ENCODE measurements at places on chromosomes 16 and 17.

DNA sequence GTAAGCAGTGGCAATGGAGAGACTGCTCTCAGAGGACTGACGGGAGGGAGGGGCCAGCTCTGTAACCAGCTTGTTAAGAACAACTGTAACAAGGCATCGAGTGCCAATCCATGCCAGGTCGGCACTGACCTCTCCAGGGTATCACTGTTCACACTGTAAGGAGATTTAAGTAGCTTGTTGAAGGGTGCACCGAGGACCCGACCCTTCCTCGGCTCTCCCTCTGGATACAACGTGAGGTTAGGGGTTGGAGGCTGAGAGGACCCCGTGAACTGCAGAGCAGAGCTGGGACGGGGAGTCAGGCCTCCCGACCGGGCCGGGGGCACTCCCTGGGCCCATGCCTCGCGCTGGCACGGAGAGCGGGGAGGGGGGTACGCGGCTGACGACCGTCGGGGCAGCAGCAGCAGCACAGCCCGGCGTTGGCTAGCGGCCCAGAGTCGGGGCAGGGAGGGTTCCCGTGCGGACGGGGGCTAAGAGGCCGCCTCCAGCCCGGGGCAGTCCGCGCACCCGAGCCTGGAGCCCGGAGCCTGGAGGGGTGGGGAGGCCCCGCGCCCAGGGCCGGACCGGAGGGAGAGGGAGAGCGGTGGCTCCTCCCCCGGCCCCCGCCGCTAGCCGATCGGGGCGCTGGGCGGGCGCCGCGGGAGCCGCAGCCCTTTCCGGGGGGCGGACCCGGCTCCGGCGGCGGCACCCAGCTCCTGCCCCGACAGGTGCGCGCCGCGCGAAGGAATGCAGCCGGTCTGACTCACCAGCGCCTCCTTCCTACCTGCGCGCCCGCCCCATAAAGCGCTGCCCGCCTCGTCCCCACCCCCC lies at the start of gene ITGB4:
Gene ITGB4 (plus strand): TSS at position 804 of the 807 bp plus-strand sequence. CDS start 3,245 bp downstream, outside the sequence.
- peak; percentile 12 for DNase-seq

DNA sequence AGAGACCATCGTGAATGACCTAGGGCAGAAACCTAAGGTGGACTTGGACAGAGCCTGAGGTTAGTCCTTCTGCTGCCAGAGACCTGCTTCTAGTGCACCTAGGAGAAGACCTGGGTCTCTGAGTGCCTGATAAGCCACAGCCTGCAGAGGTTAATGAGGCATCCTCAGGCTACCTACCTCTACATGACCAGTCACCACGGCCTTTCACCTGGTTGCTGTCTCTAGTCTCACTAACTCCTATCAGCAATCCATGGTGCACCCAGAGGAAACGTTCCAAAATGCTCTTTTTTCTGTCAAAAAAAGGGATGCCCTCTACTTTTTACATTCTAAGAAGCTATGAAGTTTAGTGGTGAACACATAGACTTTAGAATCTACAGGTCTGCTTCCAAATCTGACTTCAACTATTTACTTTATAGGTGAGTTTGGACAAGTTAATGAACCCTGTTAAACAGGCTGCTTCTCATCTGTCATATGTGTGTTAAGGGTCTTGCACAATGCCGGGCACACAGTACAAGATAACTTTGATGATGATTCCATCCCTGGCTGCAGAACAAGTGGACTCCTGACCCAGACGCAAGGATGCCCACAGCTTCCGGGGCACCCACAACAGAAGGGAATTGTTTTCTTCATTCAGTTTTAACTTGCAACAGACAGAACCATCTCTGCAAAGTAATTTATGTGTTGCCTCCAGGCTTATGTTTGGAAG lies 469.9 kb upstream of the CDH5 start:
- no peak for DNase-seq

DNA sequence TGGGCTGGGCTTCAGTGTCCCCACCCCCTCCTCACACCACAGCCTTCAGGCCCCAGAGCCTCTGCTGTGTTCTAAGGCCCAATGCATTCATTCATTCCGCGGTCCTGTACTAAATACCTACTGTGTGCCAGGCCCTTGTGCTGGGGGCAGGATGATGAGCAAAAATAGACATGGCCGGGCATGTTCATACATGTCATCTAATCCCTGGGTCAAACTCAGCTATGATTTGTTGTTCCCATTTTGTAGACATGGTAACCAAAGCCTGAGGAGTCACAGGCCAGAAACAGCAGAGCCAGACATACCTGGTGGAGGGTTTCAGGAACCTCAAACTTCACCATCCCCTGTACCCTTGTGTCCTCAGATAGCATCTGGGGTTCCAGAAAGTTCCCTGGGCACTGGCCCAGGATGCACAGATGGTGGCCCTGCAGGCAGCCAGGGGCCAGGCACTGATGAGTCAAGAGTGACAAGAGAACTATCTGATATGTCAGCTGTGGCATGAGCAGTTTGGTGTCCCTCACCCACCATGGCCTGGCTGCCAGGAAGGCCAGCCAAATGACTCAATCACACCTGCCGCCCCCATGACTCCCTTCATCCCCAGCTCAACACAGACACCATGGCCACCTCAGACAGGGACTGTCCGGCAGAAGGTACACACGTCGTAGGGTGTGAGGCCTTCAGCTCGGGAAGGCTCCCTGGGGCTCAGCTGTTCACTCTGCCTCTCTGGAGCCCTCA lies 2.7 kb upstream of the RRAD start:
- no peak for DNase-seq

DNA sequence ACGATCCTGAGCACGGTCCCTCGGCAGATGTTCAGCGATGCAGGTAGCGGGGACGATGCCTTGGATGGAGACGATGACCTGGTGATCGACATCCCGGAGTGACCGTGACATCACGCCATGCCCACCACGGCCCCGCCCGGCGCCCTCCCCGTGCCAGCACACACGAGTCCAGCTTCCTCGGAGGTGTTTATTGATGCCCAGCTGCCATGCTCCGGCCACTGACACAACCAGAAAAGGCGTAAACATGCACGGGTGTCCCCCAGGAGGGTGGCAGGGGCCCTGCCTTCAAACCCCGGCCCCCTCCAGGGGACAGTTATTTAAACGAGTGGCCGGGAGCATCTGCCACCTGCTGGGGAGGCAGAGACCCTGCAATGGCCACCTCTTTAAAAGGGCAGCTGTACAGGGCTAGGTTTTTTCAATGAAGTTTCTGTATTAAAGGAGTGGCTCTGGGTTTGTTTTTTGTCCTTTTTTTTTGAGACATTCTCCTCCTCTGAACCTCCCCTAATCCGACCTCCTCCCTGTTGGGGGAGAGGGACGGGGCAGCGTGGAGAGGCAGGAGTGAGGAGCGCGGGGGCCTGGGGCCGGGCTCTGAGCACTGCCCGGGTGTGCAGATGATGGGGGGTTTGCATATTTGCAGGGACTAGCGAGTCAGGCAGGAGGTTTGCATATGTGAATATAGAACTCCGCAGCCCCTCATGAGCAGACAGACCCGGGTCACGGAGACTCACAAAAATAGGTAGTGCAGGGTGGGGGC lies 5.3 kb downstream of the DOC2A start:
- no peak for DNase-seq

DNA sequence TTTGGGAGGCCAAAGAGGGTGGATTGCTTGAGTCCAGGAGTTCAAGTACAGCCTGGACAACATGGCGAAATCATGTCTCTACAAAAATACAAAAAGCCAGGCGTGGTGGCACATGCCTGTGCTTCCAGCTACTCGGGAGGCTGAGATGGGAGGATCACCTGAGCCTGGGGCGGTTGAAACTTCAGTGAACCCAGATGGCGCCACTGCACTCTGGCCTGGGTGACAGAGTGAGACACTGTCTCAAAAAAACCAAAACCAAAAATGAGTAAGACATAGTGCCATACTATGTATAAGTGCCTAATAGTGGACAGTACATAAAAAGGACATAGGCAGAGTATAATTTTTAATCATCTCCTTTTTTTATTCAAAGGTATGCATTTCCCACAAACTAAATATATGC lies 4.0 kb downstream of the CTC1 start:
- no peak for DNase-seq
